ENCODE measurements at places on chromosomes 13 and 19.
A peak's percentile ranks its signal among the peaks of the same experiment; 100 is the strongest.

DNA sequence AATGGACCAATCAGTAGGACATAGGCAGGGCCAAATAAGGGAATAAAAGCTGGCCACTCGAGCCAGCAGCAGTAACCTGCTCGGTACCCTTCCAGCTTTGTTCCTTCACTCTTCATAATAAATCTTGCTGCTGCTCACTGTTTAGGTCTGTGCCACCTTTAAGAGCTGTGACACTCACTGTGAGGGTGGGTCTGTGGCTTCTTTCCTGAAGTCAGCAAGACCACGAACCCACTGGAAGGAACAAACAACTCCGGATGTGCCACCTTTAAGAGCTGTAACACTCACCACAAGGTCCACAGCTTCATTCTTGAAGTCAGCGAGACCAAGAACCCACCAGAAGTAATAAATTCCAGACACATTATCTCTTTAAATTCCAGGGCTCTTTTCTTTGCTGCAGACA lies 1922.3 kb upstream of the PCDH20 start:
- no peak for DNase-seq

DNA sequence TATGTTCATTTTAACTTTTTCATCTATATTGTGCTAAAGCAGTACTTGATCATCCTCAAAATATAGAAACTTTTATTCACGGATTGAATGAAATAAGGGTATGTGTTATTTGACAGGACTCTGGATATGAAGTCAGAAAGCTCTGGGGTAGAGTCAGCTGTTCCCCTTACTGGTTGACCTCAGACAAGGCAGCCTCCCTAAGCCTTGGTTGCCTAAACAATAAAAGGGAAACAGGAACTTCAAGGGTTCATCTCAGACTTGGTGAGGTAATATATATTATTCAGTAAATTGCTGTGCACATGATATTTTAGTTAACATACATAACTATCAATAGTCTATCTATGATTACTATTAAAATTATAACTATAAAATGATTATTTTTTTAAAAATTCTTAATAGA lies 13.6 kb downstream of the POLR1D start:
- no peak for DNase-seq

DNA sequence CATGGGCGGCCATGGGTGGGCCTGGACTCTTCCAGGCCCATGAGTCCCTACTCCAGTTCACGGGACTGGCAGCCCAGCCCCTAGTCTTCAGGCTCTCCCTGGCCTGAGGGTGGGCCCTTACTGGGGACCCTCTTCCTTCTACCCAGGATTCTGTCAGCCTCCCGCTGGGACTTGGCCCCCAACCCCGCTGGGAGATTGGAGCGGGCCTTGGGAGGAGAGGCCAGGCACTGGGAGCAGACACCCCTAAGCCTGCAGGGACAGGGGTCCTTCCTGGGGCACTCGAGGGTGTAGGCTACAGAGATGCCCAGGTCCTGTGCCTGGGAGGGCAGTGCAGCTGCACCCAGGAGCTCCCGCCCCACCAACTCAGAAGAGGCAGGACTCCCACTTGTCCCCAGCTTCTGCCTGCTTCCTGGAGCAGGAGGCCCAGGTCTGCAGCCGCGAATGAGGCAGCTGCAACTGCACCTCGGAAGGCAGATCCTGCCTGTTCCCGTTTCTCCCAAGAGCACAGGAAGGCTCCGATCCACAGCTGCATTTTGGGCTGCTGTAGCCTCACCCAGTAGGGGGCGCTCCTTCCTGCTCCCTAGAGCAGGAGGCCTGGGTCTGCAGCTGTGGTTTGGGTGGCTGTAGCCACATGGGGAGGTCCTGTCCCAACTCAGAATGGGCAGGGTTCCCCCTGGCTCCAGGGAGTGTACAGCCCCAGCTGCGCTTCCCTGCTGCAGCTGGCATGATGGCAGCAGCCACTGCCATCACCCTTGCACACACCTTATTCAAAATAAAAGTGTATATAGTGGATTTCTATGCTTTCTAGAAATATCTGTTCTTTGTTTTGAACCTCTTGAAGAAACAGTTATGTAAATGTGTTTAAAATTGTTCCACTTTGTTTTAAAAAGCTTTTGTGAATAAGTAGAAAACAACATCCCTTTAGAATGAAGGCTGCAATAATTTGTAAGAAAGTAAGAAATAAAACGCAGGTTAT lies 46.8 kb downstream of the TEX26 start:
- peak; percentile 27 for DNase-seq

- DNase-seq, result no peak
Observed at GRCh38 chr19:4390567-4391305, 9.6 kb downstream of the SH3GL1 start.

- no peak for DNase-seq
Observed at GRCh38 chr13:59494151-59494550, 669.6 kb downstream of the DIAPH3 start.
